ENCODE measurements at places on chromosomes 16 and 17.

- no peak for DNase-seq
Measured at GRCh38 chr17:74389084-74389753, 21.9 kb downstream of the GPR142 start.

- DNase-seq: no peak
Measured at GRCh38 chr16:12145918-12146317, 169.4 kb downstream of the SNX29 start.

DNA sequence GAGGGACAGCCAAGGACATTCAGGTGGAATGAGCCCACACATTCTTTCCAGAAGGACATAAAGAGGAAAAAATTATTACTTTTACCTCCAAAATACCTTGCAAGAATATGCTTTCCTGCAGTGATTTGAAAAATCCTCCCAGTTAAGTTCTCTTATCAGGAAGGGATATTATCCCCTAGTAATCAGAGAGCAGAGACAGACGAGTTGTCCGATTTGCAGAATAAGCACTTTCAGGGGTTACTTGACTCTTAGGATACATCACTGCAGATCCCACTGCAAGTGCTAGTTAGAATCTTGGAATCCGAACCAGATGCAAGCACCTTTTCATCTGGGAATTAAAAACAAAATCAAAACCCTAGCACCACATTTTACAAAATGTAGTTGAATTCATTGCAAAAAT lies 33.6 kb downstream of the FOXL1 start:
- DNase-seq: no peak

GRCh38 chr17:57697891-57698711 lies 47.0 kb downstream of the CCDC182 start:
- DNase-seq: peak; percentile 54

- DNase-seq: no peak
Measured at GRCh38 chr17:55897301-55897700, 146.4 kb downstream of the PCTP start.

Data from activated CD8-positive, alpha-beta T cell treated with anti-CD3 and anti-CD28 coated beads for 36 hours (primary cell).